AG04449 (cell line): ENCODE measurements at places on chromosomes 5 and 9.
A peak's percentile ranks its signal among the peaks of the same experiment; 100 is the strongest.

DNA sequence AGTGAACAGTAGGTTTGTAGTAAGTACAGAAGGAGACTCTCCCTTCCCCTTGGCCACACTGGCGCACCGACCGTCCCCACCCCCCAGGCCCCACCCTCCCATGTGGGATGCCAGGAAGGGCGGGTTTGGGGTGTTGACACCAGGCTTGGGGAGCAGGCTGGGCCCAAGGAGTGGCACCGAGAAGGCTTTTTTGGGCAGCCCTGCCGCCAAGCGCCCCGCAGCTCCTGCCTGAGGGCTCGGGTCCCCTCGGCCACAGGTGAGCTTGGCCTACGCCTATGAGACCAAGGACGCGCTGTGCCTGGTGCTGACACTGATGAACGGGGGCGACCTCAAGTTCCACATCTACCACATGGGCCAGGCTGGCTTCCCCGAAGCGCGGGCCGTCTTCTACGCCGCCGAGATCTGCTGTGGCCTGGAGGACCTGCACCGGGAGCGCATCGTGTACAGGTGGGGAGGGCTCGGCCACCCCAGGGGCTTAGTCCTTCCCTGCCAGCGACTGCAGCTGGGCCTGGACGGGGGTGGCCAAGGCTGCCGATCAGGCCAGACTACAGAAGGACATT is 7.3 kb downstream of the GRK6 start:
- DNase-seq = no peak

DNA sequence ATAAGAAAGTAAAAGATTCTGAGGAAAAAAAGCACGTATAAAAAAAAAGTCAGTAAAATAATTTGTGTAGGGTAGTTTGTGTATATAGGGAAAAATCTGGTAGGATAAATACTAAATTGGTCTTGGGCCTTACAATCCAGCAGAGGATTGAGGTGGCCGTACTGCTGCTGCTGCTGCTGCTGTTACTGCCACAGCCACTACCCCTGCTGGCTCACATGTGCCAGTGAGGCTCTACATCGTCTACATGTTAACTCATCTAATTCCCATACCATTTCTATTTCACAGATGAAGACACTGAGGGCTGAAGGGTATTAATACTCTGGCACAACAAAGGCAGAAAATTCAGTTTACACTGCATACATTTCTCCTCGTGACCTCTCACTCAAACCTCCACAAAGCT is 928.5 kb downstream of the TLE4 start:
- no peak for DNase-seq

- no peak for DNase-seq
These were observed 83.7 kb upstream of the IL12B start for GRCh38 chr5:159414021-159414420.

GRCh38 chr5:141869514-141869913 is 8.7 kb downstream of the PCDH1 start:
- DNase-seq = no peak

DNA sequence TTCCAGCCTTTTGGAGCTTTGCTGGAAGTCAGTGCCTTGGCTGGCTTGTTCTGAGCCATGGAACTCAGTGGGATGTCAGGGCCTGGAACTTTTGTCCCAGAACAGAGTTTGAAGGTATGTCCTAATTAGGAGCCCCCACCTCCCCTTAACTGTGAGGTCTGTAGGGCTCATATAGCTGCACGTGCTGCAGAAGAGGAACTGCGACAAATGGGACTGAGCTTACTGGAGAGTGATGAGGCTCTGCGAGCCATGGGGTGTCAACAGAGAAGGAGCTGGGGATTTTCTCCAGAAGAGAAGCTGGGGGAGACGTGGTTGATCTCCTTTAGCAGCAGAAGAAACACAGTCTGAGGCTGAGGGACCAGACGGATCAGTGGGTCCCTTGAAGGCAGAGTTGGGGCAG is 10.9 kb downstream of the TMEM8B start:
- DNase-seq = no peak

- no peak for DNase-seq
These were observed 133.0 kb downstream of the ZNF608 start for GRCh38 chr5:124613273-124613953.

- no peak for DNase-seq
These were observed 13.3 kb upstream of the SLC31A2 start for GRCh38 chr9:113137196-113138168.

GRCh38 chr5:161863811-161864210 is 15.9 kb downstream of the GABRA1 start:
- DNase-seq = no peak

DNA sequence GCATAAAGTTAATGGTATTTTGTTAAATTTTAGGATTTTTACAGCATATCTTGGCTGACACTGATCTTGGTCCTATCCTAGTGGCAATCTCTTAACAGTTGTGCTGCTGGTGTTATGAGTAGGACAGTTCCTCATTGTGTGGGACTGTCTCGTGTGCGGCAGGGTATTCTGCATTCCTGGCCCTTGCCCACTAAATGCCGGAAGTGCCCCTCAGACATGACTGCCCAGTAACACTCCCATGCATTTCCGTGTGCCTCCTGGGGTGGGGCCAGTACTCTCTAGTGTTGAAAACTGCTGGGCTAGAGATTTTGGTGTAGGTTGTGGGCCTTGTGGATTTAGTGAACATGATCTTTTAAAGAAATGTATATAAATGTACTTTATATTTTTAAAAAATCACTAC is 227.1 kb upstream of the DMRT1 start:
- no peak for DNase-seq

DNA sequence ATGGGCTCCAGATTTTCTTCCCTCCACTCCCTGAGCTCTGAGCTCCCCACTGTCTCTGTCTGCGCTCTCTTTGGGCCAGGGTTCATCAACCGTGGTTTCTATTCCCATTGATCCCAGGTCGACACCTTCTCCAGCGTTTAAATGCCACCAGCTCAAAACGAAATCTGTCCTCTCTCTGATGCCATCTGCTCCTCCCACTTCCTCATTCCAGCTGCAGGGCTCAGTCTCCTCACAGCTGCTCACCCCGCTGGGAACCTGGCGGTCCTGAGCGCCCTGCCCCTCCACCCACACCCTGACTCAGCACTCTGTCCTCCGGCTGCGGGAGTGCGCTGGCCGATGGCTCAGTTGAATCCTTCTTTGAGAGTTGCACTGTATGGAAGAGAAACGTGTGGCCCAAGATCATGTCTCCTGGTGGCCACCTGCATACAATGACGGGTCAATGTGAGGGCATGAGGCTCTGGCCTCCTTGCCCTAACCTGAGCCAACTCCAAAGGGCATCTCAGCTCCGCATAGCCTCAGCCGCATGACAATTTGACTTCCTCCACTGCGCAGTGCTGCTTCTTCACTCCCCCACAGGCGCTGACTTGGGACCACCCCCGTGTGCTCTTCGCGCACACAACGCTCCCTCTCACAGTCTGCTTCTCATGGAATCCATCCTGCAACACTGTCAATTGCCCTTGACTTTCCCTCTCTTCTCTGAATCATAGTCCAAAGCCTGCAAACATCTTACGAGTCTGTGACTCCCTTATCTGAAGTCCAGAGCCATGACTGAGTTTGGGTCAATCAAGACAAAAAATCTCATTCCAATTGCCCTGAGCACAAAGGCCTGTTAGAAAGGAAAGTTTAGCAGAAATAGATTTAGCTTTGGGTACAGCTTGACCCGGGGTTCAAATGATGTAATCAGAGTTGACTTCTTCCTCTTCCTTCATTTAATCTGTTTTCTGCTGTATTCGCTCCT is 82.4 kb downstream of the PTCH1 start:
- DNase-seq = no peak

- DNase-seq = no peak
These were observed 202.4 kb upstream of the ZNF608 start for GRCh38 chr5:124948754-124949275.

GRCh38 chr5:123671711-123672456 is 159.9 kb downstream of the CSNK1G3 start:
- DNase-seq = no peak

DNA sequence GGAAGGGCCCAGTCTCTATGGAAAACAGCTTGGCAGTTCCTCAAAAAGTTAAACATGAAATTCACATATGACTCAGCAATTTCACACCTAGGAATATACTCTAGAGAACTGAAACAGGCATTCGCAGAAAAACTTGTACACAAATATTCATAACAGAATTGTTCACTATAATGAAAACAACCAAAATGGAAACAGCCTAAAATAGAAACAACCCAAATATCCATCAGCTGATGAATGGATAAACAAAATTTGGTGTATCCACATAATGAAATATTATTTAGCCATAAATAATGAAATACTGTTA is 4.8 kb upstream of the GPR150 start:
- DNase-seq = no peak

DNA sequence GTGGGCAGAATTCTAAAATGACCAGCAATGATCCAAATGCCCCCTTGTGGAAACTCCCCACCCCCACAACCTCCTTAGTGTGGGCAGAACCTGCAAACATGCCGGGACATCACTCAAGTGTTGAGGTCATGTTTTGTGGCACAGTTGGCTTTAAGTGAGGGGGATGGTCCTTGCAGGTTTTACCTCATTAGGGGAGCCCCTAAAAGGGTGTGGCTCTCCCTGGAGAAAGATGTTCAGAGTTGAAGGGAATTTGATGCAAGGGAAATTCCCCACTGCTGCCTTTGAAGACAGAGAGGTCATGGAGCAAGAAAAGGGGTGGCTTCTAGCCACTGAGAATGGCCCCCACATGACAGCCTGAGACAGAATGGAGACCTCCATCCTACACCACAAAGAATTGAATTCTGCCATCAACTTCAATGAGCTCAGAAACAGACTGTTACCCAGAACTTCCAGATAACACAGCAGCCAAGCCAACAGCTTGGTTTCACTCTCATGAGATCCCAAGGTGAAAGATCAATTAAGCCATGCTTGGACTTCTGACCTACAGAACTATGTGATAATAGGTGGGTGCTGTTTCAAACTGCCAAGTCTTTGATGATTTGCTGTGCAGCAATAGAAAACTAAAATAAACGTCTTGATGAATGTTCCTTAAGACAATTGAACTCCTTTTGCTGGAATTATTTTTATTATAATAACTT is 103.4 kb downstream of the MED10 start:
- no peak for DNase-seq

DNA sequence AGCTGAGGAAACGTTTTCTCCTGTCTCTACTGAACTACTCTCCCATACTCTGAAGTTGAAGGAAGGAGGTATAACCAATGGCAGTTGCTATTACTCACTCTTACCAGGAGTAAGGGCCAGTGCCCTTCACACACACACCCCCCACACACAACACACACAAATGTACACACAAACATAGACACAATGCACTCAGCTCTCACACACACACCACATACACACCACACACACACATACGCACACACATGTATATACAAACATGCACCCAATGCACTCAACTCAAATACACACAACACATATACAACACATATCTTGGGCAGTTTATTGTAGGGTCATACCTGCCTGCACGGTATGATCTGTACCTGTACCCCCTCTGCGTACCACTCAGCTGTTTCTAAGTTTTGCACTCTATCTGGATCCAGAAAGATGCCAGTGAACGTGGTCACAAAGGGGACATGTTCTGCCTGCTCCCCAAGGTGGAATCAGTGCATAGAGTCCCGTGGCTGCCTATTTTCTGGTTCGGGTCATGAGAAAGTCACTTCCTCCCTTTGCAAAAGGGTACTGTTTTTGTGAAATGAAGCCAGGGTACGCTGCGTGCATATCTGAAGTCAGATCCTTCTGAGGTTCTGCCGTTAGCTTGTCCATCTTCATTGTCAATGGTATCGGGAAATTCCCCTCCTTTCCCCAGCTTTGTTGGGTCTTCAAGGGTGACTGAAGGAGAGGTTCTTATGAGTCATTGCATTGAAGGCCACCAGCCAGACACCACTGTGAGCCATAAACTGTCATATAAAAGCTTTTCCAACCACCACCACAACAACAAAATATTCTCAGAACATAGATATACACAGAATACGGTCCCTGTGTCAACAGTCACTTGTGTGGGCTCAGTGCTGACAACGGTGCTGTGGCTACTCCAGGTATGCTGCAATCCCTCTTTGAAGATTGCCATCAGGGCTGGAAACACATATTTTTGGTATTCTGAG is 131.9 kb downstream of the UGCG start:
- DNase-seq = no peak

- DNase-seq = no peak
These were observed 36.9 kb upstream of the TCERG1 start for GRCh38 chr5:146410272-146410671.

GRCh38 chr9:69923972-69924371 is 103.4 kb downstream of the CFAP95 start:
- no peak for DNase-seq

- DNase-seq = no peak
These were observed 16.8 kb downstream of the MACROH2A1 start for GRCh38 chr5:135382106-135382790.

- DNase-seq = no peak
These were observed 78.1 kb upstream of the PRLR start for GRCh38 chr5:35308421-35308820.

DNA sequence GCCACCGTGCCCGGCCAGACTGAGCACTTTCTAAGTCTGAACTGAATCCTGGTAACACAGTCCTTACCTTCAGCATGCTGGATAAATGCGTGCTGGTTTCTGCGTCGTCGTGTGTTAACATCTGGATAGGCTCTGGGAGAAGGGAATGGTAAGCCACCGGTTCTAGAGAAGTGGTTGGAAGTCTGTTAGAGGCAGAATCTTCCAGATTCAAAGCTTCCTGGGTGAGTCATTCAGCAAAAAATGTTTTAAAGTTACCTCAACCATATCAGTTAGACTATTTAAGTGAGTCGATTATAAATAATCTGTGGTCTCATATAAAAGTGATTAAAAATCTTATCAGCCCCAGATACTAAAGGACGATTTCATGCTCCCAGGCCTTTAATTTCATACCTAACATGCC is 256.5 kb upstream of the NFIL3 start:
- DNase-seq = no peak

DNA sequence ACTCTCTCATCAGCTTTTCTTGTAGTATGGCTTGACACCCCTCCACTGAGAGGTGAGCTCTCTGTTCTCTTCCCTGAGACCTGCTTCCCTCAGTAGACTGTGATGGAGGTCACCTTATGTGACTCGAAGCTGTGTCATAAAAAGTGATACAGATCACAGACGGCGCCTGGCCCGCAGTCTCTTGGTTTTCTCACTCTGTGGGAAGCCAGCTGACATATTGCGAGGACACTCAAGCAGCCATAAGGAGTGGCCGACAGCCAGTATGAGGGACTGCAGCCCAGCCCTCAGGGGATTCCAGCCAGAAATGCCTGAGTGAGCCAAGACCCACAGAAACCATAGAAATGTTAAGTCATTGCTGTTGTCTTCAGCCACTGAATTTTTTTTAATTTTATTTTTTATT is 38.0 kb downstream of the GADD45G start:
- no peak for DNase-seq

DNA sequence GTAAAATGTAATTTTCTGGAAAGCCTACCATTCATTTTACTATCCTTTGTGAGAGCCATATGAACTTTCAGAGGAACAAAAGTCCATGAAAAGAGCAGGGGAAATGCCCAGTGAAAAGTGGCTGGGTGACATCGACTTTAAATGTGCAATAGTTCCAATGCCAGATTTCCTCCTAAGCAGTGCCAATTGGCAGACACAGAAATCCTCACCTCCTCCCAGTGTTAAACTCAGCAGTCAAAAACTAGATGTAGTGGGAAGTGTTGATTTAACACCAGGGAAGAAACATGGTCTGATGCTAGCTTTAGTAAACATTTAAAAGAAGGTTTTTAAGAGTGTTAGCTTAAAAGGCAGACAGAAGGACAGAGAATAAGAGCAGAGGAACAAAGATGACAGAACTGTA is 2055.2 kb downstream of the MAT2B start:
- no peak for DNase-seq

GRCh38 chr9:135095470-135096407 is 8.3 kb downstream of the OLFM1 start:
- DNase-seq = no peak

- DNase-seq = peak; percentile 34
These were observed 24.6 kb downstream of the SERINC5 start for GRCh38 chr5:80231243-80231642.

GRCh38 chr5:171913987-171914273 is 92.5 kb downstream of the FBXW11 start:
- no peak for DNase-seq
